ENCODE measurements at places on chromosomes 13 and 19. TPM values are rescaled to one million over a fixed set of nuclear protein-coding genes. Genes with fewer than 3 reads are reported as not detected.

- no peak for DNase-seq
- peaks cover 38% of the 10 kb centered on the region for H3K27me3 ChIP-seq
- H3K36me3 ChIP-seq = no peaks in the 10 kb centered on the region
- H3K4me1 ChIP-seq = peaks cover 3% of the 10 kb centered on the region
- no peak overlapping the region for H3K27ac ChIP-seq
- H3K4me3 ChIP-seq = no peak overlapping the region
These were observed 1.0 kb downstream of the HIF3A start for GRCh38 chr19:46297700-46298478.

DNA sequence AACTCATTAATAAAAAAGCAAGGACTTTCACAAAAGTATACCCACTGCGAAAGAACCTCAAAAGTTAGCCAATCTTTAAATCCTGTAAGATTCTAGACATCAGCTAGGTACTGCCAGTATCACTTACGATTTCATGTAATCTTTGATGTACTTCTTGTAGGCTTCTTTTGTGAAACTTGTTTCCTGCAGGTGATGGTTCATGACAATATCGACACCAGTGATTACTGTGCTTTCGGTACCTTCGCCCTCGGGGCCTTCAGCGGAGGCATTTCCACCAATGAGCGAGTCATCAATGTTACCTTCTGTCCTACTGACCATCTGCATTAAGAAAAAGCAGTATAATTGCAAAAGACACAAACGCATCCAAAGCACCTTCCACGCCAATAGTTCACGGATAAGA lies 1.1 kb downstream of the TPT1 start:
- peak overlapping the region; percentile 98 for H3K27ac ChIP-seq
- H3K4me3 ChIP-seq = peak overlapping the region; percentile 98
- no peaks in the 10 kb centered on the region for H3K27me3 ChIP-seq
- H3K36me3 ChIP-seq = peaks cover 53% of the 10 kb centered on the region

DNA sequence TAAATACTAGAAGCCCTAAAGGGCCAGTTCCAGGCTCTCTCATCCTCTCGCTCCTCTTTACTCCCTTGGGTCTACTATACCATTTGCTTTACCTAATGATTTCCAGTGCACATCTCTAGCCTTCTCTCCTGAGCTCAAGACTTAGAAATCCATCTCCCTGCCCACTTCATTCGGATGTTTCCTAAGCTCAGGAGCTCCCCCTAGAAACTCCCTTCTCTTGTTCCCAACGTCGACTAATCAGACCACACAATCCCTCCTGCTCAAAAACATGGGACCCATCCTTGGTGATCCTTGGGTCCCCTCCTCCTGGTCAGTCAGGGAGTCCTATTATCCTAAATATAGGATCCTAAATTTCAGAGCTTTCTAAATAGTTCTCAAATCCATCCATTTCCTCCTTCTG lies 21.1 kb upstream of the STK24 start:
- H3K27me3 ChIP-seq = no peaks in the 10 kb centered on the region
- H3K27ac ChIP-seq = no peak overlapping the region
- no peaks in the 10 kb centered on the region for H3K4me1 ChIP-seq
- no peak for DNase-seq
- H3K4me3 ChIP-seq = no peak overlapping the region

Gene NTN5
- total RNA-seq = 3.0 TPM

GRCh38 chr13:73403355-73404120 lies 344.7 kb downstream of the KLF5 start:
- H3K36me3 ChIP-seq = no peaks in the 10 kb centered on the region
- H3K4me3 ChIP-seq = no peak overlapping the region
- no peaks in the 10 kb centered on the region for H3K27me3 ChIP-seq
- DNase-seq = no peak

DNA sequence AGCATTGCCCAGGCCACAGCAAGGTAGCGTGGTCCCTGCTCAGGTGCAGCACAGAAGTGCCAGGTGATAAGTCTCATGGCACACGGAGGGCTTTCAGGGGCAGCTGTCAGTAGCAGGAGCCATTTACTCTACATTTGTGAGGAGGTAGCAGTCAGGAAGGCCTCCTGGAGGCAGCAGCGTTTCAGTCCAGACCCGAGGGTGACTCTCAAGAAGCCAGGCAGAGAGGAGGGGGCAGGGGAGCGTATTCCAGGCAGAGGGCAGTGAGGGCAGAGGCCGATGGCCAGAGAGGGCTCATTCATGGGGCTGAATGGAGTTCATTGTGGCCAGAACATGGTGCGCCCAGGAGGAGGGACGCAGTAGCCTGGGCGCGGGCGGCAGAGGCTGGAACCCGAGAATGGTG lies 8.9 kb downstream of the PIAS4 start:
- no peak overlapping the region for H3K4me3 ChIP-seq
- H3K27me3 ChIP-seq = no peaks in the 10 kb centered on the region
- no peak for DNase-seq
- H3K27ac ChIP-seq = no peak overlapping the region

DNA sequence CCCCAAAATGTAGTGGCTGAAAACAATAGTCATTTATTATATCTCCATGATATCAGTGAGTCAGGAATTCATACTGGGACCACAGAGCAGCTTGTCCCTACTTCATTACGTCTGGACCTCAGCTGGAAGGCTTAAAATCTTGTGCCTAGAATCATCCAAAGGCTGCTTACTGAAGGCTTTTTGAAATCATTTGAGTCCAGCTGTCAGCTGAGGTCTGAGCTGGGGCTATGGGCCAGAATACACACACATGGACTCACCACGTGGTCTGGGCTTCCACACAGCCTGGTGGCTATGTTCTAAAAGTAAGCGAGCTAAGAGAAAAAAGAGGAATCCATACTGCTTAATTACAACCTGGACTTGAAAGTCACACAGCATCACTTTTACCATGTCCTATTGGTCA lies 209.2 kb downstream of the KCTD12 start:
- no peaks in the 10 kb centered on the region for H3K36me3 ChIP-seq
- H3K27me3 ChIP-seq = no peaks in the 10 kb centered on the region
- H3K4me1 ChIP-seq = no peaks in the 10 kb centered on the region
- no peak for DNase-seq
- no peak overlapping the region for H3K27ac ChIP-seq

GRCh38 chr19:14536926-14537692 lies 7.7 kb downstream of the TECR start:
- H3K4me3 ChIP-seq = no peak overlapping the region
- H3K27ac ChIP-seq = no peak overlapping the region
- H3K4me1 ChIP-seq = peaks cover 49% of the 10 kb centered on the region

DNA sequence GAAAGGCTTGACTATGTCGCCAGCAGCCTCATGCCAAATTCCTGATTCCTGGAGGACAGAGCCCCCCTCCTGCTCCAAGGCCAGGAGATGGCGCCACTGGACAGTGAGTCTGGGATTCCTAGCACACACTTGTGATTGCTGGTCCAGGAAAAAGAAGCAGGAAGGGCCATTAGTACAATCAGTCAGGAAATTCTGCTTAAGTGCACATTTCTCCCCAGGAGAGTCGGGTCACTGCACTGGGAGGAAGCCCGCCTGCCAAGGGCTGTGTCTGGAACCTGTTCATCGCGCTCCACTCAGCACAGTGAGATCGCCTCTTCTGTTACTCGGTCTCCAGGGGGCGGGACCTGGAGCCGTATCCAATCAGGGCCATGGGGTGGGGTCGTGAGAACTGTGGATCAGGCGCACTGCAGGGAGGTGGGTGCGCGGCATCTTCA lies 65.1 kb downstream of the ZNF823 start:
- DNase-seq = no peak
- no peaks in the 10 kb centered on the region for H3K36me3 ChIP-seq
- no peak overlapping the region for H3K4me3 ChIP-seq

GRCh38 chr19:47274891-47275761 lies 441 bp downstream of the INAFM1 start:
- H3K36me3 ChIP-seq = peaks cover 17% of the 10 kb centered on the region
- DNase-seq = no peak
- H3K27ac ChIP-seq = no peak overlapping the region
- no peaks in the 10 kb centered on the region for H3K27me3 ChIP-seq

- no peak overlapping the region for H3K27ac ChIP-seq
- no peak for DNase-seq
- no peaks in the 10 kb centered on the region for H3K27me3 ChIP-seq
- H3K36me3 ChIP-seq = no peaks in the 10 kb centered on the region
- no peaks in the 10 kb centered on the region for H3K4me1 ChIP-seq
- no peak overlapping the region for H3K4me3 ChIP-seq
These were observed 51.4 kb downstream of the NBEA start for GRCh38 chr13:34993470-34993869.

Gene AXL
- total RNA-seq = 0.30 TPM

GRCh38 chr13:66128201-66128600 lies 1101.9 kb downstream of the PCDH9 start:
- no peak for DNase-seq
- H3K27me3 ChIP-seq = no peaks in the 10 kb centered on the region
- no peaks in the 10 kb centered on the region for H3K36me3 ChIP-seq

GRCh38 chr19:34230820-34231219 lies 23.5 kb upstream of the GARRE1 start:
- H3K4me1 ChIP-seq = peaks cover 9% of the 10 kb centered on the region
- no peaks in the 10 kb centered on the region for H3K27me3 ChIP-seq
- peaks cover 46% of the 10 kb centered on the region for H3K36me3 ChIP-seq
- no peak for DNase-seq
- H3K4me3 ChIP-seq = no peak overlapping the region

Gene NTF4
- not detected for total RNA-seq

GRCh38 chr19:47730910-47731309 lies 14.4 kb upstream of the NOP53 start:
- H3K4me3 ChIP-seq = no peak overlapping the region
- H3K4me1 ChIP-seq = peaks cover 14% of the 10 kb centered on the region
- DNase-seq = no peak

Gene SLC15A1
- total RNA-seq = not detected

- peak; percentile 96 for DNase-seq
- no peaks in the 10 kb centered on the region for H3K27me3 ChIP-seq
- peaks cover 30% of the 10 kb centered on the region for H3K4me1 ChIP-seq
- H3K4me3 ChIP-seq = peak within 1 kb of the TSS; percentile 72
These were observed at the start of gene CCDC9 for GRCh38 chr19:47255879-47256692. Gene CCDC9 (plus strand): TSS chr19:47256525. CDS start chr19:47258401, 1,876 bp downstream.
